ENCODE measurements at places on chromosomes 2 and 18. TPM values are rescaled to one million over a fixed set of nuclear protein-coding genes. Genes with fewer than 3 reads are reported as not detected.

DNA sequence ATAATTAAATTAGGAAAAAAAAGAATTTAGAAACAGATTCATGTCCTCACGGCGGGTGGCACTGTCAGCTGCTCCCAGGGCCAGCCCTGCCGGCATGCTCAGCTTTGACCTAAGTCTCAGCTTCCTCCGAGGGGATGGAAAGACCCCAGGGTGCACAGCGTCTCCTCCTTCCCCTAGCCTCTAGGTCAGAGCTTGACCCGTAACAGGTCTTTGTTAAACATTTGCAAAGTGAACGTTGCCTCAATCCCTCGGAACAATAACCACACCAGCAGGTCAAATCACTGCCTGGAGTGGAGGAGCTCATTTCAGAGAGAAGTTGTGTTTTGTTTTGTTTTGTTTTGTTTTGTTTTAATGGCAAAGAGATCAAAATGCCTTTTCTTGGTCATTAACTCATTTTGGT, 171.3 kb downstream of the TMEM18 start:
- no peak for ATAC-seq

- no peak for ATAC-seq
Observed at GRCh38 chr2:199865905-199866304, 14.9 kb upstream of the FTCDNL1 start.

DNA sequence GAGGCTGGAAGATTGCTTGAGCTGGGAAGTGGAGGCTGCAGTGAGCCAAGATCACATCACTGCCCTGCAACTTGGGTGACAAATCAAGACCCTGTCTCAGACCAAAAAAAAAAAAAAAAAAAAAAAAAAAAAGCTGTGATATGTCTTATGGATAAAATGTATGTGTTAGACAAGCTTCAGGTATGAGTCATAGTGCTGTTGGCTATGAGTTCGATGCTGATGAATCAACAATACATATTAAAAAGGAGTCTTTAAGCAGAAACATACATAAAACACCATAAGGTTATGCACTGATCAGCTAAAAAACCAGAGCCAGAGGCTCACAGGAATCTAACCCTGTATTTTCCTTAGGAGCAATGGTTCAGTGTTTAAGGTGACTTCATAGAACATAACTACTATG, 332.3 kb downstream of the NCKAP5 start:
- ATAC-seq: no peak

- ATAC-seq: no peak
Observed at GRCh38 chr2:27033253-27033852, 588 bp downstream of the TMEM214 start.

DNA sequence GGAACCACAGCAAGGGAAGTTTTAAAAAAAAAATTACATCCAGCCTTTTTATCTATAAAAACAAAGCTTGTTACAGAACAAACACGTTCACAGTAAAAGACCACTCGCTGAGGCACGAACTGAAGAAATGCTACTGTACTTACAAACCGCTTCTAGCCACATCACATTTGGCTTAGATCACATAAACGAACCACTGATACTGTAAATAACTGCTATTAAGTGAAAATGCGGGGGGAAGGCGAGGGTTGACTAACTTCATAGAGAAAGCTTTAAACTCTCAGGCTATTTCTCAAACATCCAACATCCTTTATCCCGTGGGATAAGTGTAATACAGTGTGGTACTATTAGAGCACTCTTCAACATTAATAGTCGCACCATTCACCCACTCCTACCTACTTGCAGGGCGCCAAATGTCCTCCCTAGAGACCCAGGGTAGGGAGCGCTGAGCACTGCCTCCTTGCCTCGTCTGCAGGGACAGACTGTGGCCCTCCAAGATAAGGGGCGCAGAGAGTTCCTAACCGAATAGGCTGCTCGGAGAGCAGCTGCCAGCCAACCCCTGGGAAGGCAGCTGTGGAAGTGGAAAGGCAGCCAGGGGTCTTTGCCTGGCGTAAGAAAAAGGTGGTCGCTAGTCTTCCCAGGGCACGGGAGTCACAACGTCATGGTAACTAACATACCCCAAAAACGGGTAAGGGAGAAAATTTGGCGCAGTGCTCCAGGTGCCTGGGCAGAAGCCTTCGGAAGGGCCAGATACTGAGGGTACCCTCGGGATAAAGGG, 854 bp downstream of the GPR155 start:
- peak; percentile 35 for ATAC-seq

- no peak for ATAC-seq
Observed at GRCh38 chr2:88201811-88202169, 31.6 kb downstream of the THNSL2 start.

GRCh38 chr18:36503477-36503876, 206.0 kb downstream of the FHOD3 start:
- no peak for ATAC-seq

- ATAC-seq: no peak
Observed at GRCh38 chr2:150531591-150531990, 44.1 kb upstream of the RND3 start.

DNA sequence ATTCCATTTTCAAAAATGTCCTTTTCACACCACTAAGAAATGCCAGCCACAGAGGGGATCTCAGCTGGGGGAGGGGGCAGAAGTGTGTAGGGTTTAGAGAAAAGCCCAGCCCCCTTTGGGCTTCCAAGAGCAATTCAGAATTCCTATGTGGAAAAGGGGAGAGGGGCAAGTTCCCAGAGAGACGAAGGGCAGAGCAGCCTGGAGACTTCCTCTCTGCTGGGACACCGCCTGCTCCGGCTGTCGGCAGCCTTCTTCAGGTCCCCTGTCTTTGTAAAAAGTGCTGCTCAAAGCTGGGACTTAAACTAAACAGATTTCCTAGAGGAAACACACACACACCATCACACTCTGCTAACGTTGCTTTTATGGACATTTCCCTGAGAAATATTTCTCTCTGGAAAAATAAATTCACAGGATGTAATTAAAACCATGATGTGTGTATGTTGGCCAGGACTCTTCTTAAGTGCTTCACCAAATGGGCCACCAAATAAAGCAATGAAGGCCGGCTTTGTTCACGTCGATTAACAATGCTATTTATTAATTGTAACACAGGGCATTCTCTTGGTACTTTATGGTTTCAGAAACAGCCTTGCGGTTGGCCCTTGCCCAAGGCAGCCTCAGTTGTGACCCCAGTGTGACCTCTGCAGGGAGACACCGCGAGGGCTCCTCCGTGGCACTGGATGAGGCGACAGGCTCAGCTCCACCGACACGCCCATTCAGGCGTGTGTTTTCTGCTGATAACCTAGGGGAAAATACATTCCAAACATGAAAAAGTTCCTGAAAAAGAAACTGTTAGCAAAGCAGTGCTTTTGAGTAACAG, 5.6 kb upstream of the ASB1 start:
- ATAC-seq: no peak

GRCh38 chr2:104685591-104685990, 168.3 kb upstream of the POU3F3 start:
- no peak for ATAC-seq

GRCh38 chr2:9768388-9768787, 74.9 kb upstream of the TAF1B start:
- ATAC-seq: no peak

- peak; percentile 80 for ATAC-seq
Observed at GRCh38 chr2:27960237-27960912, 69.8 kb downstream of the BABAM2 start.

DNA sequence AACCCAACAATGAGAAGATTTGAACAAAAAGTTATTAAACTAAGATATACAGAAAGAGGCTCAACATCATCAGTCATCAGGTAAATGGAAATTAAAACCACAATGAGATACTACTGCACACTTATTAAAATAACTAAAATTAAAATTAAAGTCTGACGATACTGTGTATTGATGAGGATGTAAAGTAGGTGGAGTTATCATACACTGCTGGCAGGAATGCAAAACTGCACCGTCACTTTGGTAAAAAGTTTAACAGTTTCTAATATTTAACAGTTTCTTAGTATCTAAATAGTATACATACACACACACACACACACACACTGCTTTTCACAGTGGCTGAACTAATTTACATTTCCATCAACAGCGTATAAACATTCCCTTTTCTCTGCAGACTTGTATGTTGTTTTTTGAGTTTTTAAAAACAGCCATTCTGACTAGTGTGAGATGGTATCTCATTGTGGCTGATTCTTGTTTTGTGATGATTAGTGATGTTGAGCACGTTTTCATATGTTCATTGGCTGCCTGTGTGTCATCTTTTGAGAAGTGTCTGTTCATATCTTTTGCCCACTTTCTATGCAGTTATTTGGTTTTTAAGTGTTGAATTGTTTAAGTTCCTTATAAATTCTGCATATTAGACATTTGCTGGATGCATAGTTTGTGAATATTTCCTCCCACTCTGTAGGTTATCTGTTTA, 726.9 kb upstream of the CHAC2 start:
- ATAC-seq: peak; percentile 28

GRCh38 chr2:237223201-237223861, 137.6 kb downstream of the COPS8 start:
- no peak for ATAC-seq

DNA sequence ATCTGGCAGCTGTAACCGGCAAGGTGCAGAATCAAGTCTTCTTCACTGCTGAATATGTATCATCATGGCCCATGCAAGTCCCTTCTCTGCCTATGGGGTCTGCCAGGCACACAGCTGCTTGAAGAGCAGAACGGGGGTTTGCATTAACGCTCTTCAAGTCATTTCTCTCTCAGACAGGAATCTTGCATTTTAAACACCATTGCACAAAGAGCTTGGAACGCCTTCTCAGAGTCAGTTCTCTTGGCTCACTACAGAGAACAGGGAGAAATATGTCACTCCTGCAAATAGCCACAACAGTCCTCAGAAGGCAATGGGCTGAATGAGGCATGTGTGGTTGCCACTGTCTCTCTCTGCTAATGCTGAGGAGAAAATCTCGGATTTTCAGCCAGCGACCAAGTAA, 2173.5 kb upstream of the PIK3C3 start:
- ATAC-seq: no peak

- no peak for ATAC-seq
Observed at GRCh38 chr2:27070653-27071276, 689 bp downstream of the OST4 start.

- ATAC-seq: no peak
Observed at GRCh38 chr18:63097178-63097577, 222.4 kb downstream of the BCL2 start.

The RAMP1 gene
- 0.54 TPM for total RNA-seq

The AOX1 gene
- total RNA-seq: 0.95 TPM

The KIAA2012 gene
- total RNA-seq: not detected

The TSGA10 gene
- 3.5 TPM for total RNA-seq

The GFPT1 gene
- total RNA-seq: 43.8 TPM

The GKN2 gene
- total RNA-seq: not detected

The FBLN7 gene
- 24.4 TPM for total RNA-seq
